ENCODE measurements at places on chromosomes 2 and 18.
A peak's percentile ranks its signal among the peaks of the same experiment; 100 is the strongest.

DNA sequence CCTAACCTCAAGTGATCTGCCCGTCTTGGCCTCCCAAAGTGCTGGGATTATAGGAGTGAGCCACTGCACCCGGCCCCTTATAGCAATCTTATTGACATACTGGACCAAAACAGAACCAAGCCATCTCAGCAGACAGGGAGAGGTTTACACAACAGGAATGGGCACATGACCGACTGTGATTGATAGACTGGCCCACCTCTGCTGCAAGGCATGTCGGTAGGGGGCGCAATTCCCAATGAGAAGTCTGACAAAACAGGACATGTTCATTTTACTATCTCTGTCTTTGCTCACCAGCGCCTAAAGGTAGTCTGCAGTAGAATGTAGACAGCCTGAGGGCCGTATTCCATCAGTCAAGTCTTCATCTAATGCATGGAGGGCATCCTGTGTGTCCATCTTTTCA is 2.0 kb downstream of the LYPD6B start:
- DNase-seq: no peak

DNA sequence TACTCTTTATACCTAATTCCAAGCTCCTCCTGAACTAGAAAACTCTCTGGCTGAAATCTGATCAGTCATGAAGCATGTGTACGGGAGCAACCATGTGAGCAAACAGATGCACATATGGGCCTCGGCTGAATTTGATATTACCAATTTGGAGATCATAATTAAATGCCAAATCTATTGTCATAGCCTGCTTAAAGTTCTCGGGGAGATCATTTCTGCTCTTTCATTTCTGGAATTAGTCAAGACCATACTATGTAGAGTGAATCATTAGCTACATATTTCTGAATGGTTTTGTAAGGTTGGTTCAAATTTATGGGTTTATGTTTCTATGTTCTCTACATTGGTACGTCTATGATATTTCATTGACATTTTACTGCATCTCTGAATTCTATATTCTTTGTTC is 205.5 kb downstream of the UBE2E3 start:
- DNase-seq: no peak

GRCh38 chr2:232485348-232485756 is 2.3 kb downstream of the ECEL1 start:
- no peak for DNase-seq

DNA sequence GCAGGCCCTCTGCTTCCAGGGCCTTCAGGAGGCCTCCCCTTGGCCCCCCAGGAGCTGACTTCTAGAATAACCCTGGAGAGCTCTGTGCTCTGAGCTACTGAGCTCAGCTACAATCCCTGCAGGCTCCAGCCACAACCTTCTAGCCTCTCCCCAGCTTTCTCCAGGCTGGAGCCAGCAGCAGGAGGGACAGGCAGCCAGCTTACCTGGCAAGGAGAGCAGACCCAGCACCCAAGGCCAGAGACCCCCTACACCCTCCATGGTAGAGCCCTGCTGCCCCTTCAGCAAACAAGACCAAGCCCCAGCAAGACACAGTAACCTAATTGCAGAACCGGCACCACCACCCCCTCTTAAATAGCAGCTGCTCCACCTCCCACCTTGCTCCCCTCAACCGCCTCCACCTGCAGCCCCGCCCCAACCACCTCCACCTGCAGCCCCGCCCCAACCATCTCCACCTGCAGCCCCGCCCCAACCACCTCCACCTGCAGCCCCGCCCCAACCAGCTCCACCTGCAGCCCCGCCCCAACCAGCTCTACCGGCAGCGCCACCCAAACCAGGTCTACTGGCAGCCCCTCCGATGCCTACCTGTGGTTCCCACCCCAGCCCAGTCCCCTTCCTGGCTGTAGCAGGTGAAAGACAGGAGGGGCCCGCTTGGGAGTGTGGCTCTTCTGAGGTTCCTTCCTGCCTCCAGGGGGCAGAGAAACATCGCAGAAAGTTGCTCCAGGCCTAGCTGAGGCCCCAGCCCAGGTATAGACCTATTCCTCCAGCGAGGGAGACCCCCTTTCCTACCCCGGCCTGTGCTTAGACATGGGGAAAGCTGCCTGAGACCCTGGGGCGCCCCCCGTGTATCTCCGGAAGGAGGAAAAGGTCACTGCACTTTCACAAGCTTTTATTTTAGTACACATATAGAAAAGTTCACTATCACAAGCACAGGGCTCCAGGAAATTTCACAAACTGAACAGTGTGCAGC is at the start of gene ASTL:
TSS of gene ASTL (minus strand) at position 324 of the 967 bp plus-strand sequence. CDS start at position 258, 66 bp downstream.
- DNase-seq: peak; percentile 5

GRCh38 chr2:207472343-207473048 is 57.3 kb upstream of the CREB1 start:
- DNase-seq: no peak

DNA sequence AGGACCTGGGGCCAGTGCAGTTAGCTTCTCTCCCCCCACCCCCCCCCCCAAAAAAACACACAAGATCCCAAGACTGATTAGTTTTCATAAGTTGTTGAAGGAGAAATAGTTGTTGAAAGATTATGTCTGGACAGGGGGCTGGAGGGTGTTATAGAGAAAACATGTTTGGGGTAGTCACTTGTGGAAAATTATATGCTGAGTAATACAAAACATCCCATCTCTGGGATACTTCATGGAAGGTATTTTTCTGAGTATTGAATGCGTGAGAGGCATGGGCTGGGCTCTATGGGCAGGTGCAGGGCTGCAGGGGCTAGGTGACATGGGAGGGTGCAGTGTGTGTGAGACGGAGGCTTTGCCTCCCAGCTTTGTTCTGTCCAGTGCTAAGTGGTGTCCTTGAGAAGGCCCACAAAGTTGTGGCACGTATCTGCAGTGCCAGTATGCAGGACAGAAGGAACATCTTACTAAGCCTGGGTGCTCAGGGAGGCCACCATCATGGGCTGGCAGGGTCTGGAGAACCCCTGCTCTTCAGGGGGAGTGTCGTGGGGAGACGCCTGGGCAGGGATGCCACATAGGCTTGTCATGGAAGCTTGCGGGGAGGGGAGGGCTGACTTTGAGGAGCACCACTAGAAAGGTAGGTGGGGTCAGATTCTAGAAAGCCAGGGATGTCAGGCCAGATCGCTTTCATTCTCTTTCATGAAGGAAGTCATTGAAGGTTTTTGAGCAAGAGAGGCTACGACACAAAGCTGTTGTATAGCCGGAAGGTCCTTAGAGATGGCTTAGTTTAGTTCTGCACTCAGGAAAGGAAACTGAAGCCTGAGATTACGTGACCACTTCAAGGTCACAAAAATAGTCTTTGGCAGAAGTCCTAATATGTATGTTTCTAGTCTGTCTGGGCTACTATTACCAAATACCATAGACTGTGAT is 232.0 kb downstream of the LDLRAD4 start:
- no peak for DNase-seq

DNA sequence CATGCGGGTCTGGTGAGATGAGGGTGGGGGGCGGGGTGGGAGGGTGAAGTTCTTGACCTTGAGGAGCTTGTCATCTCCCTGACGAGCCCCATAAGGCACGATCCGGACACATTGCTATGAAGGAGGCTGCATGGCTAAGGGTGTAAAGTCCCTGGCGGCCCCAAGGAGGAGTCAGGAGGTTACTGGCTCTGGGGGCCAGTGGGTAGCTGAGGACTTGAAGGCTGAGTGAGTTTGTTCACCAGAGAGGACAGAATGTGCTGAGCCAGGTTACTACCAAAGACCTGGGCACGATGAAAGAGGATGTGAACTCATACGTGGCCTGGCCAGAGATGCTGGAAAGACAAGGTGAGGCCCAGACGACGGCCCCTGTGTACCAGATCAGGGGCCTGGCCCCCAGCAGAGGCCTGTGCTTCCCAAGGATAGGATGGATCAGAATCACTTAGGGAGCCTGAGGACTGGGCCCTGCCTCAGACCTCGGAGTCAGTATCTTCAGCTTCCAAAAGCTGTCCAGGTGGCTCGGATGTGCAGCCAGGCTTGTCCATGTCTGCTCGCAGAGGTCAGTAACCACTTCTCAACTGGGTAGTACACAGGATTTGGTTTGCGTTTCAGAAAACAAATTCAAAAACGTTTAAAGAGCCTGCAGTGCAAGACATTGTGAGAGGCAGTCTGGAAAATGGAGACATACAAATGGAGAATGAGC is 110.9 kb downstream of the RNF144A start:
- no peak for DNase-seq

- DNase-seq: no peak
Measured at GRCh38 chr2:160075171-160075570, 12.8 kb upstream of the PLA2R1 start.

GRCh38 chr2:229330952-229331351 is 59.9 kb upstream of the PID1 start:
- DNase-seq: no peak

DNA sequence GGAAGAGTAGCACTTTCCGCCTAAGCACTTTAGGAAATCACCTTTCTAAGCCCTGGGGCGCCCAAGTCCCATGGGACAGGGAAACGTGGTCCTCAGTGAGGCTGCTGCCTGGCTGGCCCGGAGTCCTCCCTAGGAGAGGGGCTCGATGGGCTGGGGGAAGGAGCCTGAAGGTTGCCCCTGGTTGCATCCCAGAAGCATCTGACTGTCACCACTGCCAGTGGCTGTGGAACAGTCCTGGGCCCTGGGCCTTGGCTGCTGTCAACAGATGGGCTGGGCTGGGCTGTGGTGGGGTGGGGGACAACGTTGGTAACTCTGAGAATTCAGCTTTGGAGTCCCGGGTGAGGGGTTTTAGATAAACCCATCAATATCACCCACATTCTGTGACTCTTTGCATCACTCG is 22.5 kb downstream of the ASB1 start:
- DNase-seq: no peak

DNA sequence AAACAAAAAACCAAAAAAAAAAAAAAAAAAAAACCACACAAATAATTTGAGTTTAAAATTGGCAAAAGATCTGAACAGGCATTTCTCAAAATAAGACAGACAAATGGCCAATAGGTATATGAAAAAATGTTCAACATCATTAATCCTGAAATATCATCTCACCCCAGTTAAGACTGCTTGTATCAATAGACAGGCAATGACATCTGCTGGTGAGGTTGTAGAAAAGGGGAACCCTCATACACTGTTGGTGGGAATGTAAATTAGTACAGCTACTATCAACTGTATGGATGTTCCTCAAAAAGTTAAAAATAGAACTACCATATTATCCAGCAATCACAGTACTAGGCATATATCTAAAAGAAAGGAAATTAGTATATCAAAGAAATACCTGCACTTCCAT is 523.1 kb downstream of the XIRP2 start:
- DNase-seq: no peak

DNA sequence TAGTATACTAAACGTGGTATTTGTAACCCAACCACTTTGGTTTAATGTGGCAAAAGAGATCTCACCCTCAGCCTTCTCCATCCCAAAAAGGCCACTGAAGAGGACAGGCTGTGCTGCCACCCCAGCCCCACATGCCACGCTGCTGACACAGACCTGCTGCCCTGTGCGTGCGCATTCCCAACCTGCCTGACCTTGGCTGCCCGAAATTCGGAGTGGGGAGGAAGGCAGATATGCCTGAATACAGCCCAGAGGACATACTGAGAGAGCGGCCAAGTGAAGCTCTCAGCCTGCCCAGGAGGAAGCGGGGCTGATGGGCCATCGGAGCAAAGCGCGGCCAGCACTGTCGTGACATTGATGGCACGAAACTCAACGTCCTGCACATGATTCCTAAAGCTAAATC is 70.0 kb downstream of the HDAC4 start:
- DNase-seq: no peak

DNA sequence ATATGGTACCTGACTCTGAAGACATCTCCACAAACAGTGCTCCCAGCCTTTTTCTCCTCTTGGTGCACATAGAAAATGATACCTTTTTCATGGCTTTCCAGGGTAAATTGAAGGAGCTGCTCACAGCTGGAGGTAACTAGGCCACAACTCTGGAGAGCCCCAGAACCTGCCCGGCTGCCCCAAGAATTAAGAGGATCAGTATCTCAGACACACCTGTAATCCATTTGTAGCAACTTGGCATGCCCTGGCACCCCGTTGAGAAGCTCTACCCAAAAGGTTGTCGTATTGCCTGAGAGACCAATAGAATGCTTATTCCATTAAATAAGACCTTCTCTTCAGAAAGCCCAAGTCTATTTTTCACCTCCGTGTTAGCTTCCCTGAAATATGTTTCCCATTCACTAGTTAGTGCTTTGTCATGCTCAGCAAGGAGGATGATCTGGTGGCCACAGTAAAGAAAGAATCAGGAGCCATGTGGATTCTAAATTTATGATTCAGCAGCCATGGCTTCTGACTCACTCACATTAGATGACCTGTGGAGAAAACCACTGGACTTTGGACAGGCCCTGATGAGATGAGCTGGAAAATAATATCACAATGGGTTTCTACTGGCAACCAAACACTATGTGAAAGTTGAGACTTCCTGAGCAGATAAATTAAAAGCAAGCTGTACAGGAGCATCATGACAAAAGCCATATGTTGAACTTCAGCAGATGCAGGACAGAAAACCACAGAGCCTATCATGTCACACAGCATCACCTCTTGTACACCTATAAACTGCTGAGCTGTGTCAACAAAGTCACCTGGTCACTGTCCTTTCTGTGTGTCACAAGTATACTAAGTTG is 253.3 kb upstream of the OSR1 start:
- no peak for DNase-seq

DNA sequence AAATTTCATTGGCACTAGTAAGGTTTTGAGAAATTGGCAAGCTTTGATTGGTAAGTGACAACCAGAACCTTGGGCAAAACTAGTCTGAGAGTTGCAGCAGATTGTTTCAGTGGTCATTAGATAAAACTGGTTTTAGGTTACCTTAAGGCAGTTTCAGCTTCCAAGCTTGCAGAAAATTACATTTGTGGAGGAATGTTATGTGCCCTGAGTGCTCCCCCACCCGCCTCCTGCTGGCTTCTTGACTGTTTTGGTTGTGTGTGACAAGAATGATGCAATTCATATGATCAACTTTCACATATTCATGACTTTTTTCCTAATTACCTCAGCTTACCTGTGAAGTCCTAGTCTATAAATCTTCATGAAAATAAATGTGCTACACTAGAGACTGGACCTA is 599.5 kb upstream of the ZNF804A start:
- DNase-seq: no peak

DNA sequence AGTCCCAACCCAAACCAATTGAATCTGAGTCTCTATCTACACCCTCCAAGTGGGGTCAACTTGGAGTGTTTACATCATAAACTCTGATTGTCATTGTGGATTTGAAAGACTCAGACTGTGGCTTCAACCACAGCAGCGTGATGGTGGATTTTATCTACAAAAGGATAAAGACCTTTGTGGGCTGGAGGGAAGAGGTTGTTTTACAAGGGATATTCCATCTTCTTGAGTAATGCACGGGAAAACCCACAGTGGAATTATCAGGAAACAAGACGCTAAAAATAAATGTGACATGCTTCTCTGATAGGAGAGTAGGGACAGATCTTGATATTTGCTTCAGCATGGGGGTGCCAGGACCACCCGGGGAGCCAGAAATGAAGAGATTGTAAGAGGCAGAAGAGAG is 93.5 kb downstream of the LPIN1 start:
- no peak for DNase-seq

GRCh38 chr2:68093634-68094033 is 30.8 kb upstream of the C1D start:
- DNase-seq: no peak

- DNase-seq: no peak
Measured at GRCh38 chr2:121881950-121882349, 126.5 kb downstream of the TSN start.
